ENCODE measurements at places on chromosomes 3 and 15.

DNA sequence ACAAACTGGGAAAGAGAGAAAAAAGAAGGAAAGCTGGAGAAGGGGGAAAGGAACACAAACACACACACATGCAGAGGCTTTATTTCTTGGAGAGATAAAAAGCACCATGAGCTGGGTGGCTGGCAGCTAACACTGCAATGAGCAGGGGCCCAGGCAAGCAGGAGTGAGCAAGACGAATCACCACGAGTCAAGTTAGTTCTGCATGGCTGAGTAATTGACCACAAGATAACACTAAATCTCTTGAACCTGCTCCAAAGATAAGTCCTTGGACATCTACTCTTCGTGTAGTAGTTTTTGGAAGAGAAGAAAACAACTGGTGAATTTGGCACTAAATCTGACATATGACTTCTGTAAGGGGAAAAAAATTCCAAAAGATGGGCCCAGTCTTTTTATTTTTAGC, 100.9 kb downstream of the MYO5A start:
- DNase-seq = no peak

DNA sequence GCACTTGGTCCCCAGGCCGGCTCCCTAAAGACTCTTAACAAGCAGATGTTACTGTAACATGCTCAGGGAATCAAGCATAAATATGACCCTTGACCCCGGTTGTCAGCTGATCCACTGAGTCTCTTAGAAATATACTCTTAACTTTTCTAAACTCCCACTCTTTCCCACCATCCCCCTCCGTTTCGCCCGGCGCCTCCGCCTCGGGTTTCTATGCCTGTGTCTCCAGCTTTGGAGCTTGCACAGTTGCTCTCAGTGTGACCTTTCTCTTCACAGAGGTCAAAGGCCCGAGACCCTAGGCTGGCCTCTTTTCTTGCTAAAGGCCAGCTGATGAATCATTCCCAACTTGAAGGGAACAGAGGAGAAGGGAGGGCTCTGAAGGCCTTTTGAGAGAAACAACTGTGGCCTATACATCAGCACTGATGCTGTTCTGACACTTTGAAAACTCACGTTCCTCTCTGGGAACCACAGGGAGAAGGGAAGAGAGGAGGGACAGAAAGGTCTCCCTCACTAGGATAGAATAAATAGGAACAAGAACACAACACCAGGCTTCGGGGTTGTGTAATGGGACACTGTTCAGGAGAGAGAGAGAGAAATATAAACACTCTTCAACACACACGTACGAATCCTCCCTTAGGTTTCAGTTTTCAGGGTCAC, 484.5 kb upstream of the NR2F2 start:
- DNase-seq = no peak

DNA sequence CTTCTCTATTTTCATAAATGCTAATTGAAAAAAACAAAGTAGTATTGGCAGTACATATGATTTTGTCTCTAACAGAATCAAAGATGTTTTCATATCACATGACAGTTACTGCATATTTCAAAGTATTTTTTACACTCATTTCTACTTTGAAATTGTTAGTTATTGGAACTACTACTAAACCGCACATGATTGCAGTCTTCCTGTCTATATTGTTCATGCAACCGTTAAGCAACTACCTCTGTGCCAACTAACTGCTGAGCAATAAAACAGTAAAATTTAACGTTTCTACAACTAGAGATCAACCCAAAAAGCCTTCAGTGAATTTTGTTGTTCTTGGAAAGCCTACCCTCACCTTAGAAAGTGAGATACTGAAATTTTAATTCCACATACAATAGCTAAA, 64.2 kb downstream of the DMXL2 start:
- DNase-seq = no peak

DNA sequence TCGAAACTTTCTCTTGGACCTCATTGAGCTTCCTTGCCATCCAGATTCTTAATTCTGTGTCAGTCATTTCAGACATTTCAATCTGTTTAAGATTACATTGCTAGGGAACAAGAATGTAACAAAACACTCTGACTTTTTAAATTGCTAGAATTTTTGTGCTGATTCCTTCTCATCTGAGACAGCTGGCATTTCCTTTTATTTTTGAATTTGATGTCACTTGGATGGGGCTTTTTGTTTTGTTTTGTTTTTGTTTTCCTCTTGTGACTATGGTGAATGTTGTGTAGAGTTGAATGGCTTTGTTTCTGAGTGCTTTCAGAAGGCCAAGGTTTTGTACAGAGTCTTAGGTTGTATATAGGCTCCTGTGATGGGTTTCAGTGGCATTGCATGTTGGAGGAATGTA, 1129.3 kb downstream of the NAALADL2 start:
- DNase-seq = no peak

GRCh38 chr3:16334909-16335308, 69.9 kb downstream of the OXNAD1 start:
- no peak for DNase-seq

GRCh38 chr15:40183636-40184463, 23.0 kb downstream of the BUB1B start:
- DNase-seq = no peak

DNA sequence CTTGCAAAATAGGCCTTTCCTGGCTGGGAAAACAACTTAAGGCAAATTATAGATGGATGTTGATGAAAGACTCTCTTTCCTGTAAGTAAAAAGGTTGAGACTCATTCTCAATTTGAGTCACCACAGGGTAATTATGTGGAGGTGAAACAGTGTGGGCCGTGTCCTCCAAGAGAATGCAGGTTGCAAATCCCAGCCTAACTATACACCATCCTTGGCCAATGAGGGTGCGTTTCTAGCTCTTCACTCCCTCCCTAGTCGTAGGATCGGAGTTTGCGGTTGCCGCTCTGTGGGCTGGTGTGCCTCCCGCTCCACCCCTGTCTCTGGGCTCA, 259.9 kb downstream of the PLCL2 start:
- no peak for DNase-seq

- no peak for DNase-seq
These were observed 63.1 kb upstream of the MEF2A start for GRCh38 chr15:99502661-99503060.

- DNase-seq = no peak
These were observed 56.6 kb upstream of the KLF13 start for GRCh38 chr15:31269816-31270575.

DNA sequence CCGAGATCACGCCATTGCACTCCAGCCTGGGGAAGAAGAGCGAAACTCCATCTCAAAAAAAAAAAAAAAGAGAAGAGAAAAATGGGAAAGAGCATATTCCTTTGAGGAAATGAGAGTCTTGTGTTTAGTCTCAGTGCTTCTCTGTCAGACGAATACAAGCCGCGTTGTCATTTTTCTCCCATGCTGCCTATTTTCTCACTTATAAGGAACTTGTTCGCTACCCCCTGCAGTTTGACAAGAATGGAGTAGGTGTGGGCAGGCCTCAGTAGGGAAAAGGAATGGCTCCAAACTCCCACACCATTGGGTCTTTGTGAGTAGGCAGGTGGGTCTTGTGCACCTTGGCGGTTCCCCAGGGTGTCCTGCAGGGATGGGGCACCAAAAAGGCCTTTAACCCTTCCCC, 6.5 kb downstream of the GPR160 start:
- no peak for DNase-seq

DNA sequence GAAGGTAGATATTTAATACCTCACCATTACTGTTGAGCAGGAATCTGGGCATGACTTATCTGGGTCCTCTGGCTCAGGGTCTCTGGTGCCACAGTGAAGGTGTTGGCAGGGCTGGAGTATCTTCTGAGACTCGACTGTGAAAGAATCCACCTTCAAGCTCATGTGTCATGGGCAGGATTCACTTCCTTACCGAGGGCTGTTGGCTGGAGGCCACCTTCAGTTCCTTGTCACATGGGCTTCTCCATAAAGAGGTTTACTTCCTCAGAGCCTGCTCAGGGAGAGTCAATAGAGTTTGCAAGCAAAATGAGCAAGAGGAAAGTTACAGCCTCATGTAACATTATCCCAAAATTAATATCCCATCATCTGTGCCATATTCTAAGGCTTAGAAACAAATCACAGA, 459.5 kb downstream of the NR2F2 start:
- DNase-seq = no peak

DNA sequence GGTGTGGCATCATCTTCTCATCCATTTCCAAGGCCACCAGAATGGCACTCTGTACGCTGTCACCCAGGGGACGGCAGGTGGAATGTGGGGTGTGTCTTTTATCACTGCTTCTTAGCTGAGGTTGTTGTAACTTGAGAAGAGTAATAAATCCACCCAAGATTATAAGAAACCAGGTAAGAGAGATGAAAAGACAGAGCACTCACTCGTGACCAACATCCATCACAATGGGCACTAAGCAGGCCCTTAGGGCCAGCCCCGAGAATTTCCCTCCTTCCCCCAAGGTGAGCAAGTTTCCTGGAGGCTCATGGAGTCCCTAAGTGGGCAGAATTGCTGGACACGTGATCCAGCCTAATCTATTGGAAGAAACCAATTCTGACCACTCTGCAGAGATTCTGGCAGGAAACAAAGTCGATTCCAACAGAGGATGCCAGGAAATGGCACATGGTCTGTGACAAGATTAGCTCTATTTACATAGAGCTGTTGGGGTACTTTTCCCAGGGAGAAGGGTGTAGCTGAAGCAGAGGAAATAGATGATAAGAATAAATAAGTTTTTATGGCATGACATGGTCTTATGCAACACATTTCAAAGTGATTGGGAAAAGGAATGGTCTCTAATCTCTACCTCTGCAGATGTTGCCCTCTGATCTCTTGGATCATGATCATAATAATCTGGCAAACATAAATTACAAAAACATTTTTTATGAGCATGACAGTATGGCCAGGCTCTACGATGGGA, 22.5 kb downstream of the SLC6A20 start:
- no peak for DNase-seq

- no peak for DNase-seq
These were observed 6.6 kb downstream of the ARID3B start for GRCh38 chr15:74547616-74548015.

DNA sequence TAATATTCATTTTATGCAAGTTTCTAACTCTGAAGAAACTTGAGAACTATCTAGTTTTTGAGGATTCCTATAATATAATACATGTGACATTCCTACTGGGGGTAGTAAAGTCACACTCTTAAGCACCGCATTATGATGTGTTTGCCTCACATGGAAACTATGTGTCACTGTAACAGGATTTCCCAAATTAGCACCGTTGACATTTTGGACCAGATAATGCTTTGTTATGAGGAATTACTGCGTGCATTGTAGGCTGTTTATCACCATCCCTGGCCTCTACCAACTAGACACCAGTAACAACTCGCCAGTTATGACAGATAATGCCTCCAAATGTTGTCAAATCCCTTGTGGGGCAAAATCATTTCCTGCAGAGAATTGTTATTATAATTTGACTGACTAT, 267.8 kb downstream of the RAP2B start:
- no peak for DNase-seq

DNA sequence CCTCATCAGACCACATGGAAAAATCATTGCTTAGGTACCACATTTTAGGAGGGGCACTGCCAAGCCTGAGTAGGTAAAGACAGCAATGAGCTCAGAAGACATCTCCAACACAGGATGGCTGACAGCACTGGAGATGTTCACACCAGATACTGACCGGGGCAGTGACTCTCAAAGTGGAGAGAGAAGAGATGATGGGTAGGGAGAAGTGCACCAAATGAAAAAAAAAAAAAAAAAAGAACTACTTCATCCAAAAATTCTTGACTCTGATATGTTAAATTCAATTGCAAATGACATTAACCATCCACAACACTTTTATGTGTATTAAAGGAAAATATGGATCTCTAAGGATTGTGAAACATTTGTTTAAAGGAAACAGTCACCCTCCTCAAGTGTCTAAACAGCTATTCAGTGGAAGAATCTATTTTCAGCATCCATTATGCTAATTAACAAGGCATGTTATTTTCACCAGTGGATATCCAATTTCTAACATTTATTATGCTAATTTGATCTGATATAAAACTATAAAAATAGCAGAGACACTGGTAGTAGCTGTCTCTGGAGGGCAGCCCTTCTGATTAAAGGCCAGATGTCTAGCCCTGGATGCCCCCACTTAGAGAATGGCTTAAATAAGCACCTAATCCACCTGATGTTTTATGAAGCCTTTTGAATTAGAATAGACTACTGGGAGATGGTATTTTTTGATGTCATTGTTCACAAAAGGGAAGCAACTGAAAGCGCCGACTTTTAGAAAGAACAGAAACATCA, 48.2 kb upstream of the VGLL4 start:
- peak; percentile 42 for DNase-seq

DNA sequence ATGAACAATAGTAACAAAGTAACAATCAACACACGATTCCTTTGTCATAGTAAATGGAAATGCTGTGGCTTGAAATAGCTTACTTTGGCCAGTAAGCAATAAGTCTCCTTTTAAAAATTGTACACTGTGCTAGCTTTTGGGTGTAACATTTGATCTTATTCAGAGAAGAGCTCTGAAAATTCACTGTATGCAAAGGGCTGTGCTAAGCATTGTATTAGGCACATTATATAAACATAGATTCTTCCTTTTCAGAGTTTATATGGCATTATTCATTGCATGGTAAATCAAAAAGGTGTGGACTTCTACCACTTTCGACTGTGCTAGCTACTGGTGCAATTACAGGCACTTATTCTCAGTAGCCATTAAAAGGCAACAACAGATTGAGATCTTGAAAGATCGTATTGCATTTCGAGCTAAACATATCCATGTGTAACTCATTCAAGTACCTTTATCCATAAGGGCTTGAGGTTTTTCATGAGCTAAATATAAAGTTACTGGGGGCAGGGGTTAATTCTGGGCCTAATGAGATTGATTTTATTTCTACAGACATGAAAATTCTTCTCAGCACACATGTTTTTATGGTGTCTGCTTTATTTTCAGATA, 246.8 kb downstream of the NR1D2 start:
- no peak for DNase-seq

- DNase-seq = no peak
These were observed 61.3 kb downstream of the PPARG start for GRCh38 chr3:12349895-12350811.

DNA sequence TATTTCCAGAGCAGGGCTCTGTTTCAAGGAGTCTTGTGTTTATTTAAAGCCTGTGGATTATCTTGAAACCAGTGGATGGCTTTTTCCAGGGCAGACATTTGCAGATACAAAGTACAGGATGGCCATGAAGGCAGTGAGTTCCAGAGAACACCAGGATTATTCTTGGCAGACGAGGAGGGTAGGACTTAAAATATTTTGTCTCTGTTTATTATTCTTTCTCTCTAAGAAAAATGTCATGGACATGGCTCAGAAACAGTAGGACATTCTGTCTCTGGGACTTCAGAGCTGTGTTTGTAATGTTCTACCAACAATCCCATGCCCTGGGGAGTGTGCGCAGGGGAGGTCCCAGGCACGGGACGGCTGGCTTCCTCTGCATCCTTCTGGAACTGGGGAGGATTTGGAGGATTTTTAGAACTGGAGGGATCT, 125.9 kb downstream of the ATP10A start:
- no peak for DNase-seq

DNA sequence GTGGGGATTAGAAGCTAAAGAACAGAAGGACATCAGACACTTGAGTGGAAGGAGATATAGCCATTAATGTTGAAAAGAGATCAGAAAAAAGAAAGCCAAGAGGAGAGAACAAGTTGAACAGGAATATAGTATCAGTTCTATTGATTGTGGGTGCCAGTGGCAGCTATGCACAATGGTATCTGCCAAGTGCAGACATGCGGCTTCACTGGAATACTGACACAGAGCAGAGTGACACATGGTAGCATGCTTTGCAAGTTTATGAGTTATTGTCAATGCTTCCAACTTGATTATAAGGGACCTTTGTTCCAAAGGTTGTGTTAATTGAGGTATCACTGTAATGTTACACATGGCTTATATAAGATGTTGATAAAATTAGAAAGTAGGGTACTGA, 42.0 kb upstream of the TP63 start:
- no peak for DNase-seq

Data from HAP-1 (cell line).